ENCODE measurements at places on chromosomes 7 and 10. TPM values are rescaled to one million over a fixed set of nuclear protein-coding genes. Genes with fewer than 3 reads are reported as not detected.

DNA sequence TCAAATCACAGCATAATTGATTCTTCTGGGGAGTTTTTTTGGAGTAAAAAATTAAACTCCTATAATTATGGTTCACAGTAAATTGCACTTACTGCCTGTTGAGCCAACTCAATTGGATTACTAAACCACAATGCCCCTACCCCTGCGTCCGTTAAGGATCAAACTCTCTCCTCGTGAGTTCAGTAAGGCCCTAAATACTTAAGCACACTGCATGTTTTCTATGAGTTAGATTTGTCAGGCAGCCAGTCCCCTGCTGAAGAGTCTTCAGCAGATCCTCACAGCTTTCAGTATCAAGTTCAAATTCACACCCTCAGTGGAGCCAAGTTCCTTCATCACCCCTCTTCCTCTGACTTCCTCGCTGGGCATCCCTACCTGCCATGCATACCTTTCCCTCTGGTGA is 275.0 kb upstream of the BMPER start:
- DNase-seq = no peak

- DNase-seq = peak; percentile 13
Measured at GRCh38 chr7:4085937-4086691, 596.0 kb upstream of the FOXK1 start.

DNA sequence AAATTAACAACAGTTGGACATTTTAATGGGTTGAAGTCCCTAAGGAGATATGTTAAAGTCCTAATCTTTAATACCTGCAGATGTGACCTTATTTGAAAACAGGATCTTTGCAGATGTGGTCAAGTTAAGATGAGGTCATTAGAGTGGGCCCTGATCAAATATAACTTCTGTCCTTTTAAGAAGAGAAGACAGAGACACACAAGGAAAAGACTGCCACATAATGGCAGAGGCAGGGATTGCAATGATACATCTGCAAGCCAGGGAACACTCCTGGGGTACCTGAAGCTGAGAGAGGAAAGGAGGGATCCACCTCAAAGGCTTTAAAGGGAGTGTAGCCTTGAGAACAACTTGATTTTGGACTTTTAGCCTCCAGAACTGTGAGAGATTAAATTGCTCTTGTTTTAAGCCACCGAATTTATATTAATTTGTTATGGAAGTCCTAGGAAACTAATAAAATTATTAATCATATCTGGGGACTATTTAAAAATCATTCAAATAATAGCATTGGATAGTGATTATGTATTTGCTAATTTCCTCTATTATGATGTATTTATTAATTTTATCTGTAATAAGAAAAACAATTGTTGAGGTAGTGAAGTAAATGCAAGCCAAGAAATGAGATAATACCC is 700.0 kb upstream of the PCDH15 start:
- no peak for DNase-seq

DNA sequence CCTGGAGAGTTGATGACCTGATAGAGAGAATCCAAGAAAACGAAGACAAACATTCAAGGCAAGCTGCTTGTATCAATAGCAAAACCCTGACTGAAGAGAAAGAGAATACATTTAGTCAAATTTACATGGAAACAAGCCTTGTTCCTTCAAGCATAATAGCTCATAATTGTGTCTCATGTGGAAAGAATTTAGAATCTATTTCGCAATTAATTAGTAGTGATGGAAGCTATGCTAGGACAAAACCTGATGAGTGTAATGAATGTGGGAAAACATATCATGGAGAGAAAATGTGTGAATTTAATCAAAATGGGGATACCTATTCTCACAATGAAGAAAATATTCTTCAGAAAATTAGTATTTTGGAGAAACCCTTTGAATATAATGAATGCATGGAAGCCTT is 18.0 kb downstream of the RBAK start:
- no peak for DNase-seq

Gene PNLIP
- total RNA-seq = not detected

All from upper lobe of left lung (tissue), 6 donors.